Spleen (tissue), 13 donors: ENCODE measurements at places on chromosomes 4 and X. TPM values are rescaled to one million over a fixed set of nuclear protein-coding genes. Genes with fewer than 3 reads are reported as not detected.
A peak's percentile ranks its signal among the peaks of the same experiment; 100 is the strongest.

USP26 gene
- not detected for total RNA-seq

MID2 gene
- 10.1 TPM for total RNA-seq

MAPK10 gene
- 13.0 TPM for total RNA-seq

SYTL5 gene
- total RNA-seq: not detected

STARD8 gene
- total RNA-seq: 16.5 TPM

DKK2 gene
- total RNA-seq: 2.0 TPM

GRCh38 chr4:76606645-76607265 is 171.7 kb downstream of the SHROOM3 start:
- no peak for DNase-seq

DNA sequence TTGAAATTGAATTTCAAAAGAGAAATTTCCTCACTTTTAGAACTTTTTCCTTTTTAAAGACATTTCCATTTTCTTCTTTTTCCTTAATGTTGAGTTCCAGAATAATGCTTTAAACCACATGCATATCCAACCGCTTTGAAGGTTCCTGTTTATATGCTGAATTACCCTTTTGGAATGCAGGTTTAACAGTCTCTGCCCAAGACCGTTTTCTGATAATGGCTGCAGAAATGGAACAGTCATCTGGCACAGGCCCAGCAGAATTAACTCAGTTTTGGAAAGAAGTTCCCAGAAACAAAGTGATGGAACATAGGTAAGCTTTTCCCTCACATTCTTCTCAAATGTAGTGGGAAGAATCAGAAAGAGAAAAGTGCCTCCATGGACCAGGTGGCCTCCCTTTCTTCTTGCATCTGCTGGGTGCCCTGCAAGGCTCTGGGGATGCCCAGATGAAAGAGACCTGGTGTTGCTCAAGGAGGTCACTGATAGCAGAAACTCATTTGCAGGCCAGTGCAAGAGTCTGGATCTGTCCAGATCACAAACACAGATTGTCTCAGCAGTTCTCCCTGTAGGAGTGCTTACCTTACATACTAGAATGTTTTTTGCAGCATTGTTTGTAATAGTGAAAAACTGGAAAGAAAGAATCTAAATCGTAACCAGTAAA is 42.9 kb downstream of the MOSPD2 start:
- DNase-seq: no peak

DNA sequence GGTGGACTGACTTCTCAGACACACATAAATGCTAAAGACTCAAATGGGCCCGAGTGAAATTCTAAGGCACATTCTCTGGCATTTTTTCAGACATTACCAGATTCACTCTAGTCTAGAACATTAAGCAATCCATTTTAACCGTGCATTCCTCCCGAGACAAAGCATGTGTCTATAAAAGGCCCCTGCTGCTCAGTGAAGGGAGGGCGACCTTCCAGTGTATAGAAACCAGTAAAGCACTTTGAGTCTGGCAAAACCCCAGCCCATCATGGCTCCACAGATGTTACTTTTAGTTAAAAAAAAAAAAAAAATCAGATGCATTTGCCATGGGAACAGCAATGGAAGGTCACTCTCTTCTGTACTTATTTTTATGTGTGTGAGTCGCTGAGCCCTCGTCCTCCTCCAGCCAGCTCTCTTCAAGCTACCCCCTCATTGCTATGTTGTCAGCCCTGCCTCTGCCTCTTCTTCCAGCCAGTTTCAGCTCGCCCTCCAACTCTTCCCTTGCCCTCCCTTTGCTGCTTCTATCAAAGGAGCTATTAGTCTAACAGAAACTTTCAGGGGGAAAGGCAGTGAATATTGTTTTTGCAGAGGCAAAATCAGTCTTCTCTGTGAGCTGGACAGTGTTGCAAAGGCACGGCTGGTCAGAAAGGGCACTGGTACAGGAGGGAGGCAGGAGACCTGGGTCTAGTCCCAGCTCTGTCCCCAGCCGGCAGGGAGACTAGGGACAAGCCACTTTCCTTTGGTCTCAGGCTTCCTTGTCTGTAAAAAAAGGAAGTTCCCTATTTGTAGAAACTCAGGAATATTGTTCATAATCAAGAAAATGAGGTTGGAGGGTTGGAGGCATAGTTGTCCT is 644.2 kb downstream of the ZNF674 start:
- DNase-seq: no peak

- no peak for DNase-seq
Measured at GRCh38 chrX:49761481-49761880, 65.7 kb upstream of the PAGE1 start.

- DNase-seq: peak; percentile 13
Measured at GRCh38 chr4:25076625-25077398, 46.1 kb upstream of the LGI2 start.

DNA sequence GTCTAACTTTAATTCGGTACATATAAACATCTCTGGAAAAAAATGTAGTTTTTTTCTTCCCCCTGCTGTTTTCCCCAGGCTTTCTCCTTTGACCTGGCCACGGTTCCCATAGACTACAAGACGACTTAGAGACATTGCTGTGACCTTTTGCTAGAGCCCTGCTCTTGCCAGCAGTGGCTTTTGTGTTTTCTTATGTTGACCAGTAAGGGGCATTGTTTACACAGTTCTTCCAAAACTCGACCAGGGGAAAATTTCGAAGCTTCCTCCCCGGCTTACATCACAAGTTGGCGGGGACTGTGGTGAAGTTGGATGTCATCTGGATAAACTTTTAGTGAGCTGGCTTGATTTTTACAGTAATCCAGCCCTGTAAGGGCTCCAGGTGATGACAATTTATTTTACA is 9.3 kb downstream of the CCDC160 start:
- DNase-seq: no peak

DNA sequence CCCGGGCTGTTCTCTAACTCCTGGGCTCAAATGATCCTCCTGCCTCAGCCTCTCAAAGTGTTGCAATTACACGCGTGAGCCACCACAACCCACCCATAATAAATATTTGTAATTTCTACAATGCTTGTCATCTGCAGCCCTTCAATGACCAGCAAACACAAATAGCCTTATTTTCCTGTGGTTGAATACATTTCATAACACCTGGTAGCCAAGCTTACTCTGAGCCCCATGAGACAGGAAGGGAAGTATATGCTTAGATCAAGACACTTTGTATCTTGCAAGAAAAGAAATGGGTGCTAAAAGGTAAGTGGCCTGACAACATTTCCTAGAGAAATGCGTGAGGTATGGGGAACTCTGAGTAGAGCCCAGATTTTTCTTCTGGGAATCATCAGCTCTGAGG is 56.9 kb upstream of the PDGFRA start:
- no peak for DNase-seq

DNA sequence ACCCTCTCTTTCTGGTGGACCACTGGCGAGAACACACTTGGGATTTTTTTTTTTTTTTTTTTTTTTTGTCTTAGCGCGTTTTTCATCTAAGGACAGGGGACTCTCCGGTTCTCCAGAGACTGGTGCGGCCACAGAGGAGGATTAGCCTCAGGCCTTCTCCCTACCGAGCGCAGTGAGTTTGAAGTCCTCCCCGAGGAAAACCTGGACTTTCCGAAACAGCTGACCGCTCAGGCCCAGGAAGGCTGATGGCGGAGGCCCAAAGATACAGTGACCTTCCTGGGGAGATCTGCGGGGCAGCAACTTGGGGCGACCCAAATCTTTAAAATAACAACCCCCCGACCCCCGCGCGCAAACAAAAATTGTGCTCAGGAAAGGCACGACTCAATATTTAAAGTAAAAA is 9.2 kb downstream of the NKX3-2 start:
- no peak for DNase-seq

DNA sequence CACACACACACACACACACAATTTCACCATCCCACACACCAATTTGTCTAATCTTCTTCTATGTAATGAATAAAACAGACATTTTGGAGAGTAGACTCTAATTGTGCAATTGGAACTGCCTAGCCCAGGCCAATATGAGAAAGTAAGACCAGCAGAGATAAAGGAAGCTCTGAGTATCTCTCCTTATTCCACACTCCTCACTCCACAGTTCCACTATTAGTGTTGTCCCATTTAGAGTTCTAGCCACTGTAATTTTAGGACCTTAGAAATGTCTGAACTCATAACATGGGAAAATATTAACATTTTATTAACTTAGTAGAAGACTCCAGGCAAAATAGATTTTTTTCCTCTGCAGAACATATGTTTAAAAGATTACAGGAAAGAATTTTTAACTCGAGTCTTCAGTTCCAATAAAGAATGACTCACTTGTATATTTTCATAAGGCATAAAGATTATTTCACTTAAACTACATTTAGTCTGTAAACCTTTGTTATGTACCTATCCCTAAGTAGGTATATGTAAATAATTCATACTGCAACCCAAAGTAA is 297.6 kb upstream of the INTU start:
- no peak for DNase-seq

- peak; percentile 99 for DNase-seq
Measured at GRCh38 chr4:38663801-38664705, at the start of gene KLF3. Gene KLF3, plus strand, starts transcription at chr4:38664199. Its CDS starts 16,427 bp downstream, at chr4:38680626.

DNA sequence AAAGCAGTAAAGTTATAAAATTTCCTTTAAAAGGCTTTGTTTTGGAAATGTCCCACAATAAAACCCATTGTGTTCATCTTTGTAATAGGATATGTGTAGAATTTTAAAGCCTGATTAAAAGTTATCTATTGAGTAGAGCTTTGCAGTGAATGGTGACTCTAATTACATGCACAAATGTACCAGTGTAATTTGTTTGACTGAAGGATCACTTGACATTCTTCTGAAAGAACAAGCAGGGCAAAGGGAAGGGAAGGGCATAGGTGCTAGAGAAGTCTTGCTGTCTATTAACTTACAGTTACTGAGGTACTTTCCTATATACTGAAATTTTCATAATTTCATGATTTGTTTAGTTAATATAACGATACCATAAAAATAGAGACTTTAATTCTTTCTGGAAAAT is 70.8 kb downstream of the STIM2 start:
- no peak for DNase-seq

DNA sequence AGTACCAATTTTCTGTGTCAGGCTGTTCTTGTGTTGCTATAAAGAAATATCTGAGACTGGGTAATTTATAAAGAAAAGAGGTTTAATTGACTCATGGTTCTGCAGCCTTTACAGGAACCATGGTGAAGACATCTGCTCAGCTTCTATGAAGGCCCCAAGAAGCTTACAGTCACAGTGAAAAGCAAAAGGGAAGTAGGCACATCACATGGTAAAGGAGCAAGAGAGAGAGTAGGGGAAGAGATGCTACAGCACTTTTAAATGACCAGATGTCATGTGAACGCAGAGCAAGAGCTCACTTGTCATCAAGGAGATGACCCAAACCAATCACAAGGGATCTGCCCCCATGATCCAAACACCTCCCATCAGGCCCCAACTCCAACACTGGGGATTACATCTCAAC is 174.3 kb downstream of the ATP10D start:
- DNase-seq: no peak

DNA sequence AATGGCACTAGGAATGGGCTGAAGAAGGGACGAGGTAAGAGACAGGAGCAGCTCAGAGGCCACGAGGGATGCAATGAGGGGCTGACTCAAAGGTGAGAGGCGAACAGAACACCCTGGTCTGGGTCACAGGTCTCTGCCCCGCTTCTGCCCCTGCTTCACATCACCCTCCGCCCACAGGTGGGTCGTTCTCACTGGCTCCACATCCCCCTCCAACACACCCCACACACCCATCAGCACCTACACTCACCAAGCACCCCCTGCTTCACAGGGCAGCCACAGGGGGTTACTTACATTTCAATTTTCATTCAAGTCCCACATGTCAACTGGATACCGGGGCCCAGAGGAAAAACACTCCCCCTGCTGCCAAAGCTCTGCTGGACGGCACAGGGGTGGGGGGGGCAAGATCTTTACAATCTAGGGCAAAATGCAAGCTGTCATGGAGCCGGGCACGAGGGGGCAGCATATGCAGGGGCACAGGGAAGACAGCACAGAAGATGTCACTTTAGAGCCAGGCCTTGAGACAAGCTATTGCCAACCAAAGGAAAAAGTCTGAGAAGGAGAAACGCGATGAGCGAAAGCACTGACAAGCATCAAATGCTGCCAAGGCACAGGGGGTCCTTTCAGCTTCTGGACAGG is 94.0 kb downstream of the AFAP1 start:
- DNase-seq: no peak

GRCh38 chr4:59374416-59374815 is 1825.7 kb upstream of the ADGRL3 start:
- DNase-seq: no peak

GRCh38 chr4:7829652-7830580 is 109.7 kb downstream of the AFAP1 start:
- DNase-seq: no peak

DNA sequence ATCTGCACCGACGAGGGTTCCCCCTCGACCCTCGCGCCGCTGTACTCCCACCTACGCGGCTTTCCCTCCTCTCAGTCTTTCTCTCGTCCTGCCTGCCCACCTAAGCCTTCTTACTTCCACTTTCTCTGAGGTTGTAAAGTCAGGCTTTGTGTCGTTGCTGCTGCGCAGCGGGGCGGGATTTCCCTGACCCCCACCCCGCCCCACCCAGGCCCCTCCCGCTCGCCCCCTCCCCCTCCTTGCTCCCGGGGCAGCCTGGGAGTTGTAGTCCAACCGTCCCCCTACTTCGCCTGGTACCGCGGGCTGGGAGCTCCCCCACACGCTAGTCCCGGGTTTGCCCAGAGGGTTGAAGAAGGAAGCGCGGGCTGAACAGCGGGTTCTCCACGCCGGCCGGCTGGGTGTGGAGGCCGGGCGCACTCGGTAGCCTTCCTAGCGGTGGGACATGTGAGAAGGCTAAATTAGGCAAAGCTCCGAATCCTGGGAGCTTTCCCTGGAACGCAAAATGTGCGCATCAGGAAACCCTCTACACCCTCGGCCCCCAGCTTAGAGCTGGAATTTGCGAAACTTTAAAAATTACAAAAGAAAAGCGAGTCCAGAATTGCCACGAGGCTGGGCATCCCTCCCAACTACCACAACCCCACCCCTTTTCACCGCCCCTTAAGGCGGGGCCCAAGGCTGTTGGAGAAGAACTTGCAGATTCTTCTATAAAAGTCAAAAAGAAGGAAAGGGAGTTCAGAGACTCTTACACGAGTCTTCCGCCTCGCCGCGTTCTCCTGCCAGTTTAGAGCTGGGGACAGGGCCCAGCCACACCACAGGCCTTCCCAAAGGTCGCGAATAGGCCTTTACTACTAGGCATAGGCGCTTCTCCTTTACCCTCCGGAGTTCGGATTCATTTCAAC is at the start of gene ATP11C:
Gene ATP11C, minus strand, starts transcription at position 153 of the 896 bp plus-strand sequence. CDS start 1,011 bp downstream, outside the sequence.
- peak; percentile 94 for DNase-seq

DNA sequence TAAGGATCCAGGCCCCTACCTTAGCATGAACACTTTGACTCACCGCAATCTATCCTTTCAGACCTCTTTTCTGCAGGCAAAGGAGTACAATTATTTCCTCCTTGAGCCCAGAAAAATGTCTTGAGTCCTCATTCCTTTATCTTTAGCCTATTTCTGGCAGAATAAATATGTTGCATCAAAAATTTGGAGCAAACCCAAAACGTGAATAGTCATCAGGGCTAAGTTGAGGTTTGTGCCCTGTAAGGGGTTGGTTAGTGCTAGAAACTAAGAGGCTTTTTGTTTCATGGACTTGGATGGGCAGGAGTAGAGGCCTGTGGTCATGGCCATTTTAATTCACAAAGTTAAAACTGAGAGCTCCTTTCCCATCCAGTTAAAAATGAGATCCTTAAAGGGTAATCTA is 460.3 kb downstream of the GBA3 start:
- DNase-seq: no peak

- DNase-seq: no peak
Measured at GRCh38 chrX:130267956-130268448, 697 bp downstream of the ZNF280C start.
